Jurkat, Clone E6-1 (cell line): ENCODE measurements at places on chromosomes 2 and 18.

- DNase-seq: peak; percentile 55
These were observed 9.4 kb downstream of the KHK start for GRCh38 chr2:27095745-27096651.

- DNase-seq: no peak
These were observed 33.1 kb downstream of the IRS1 start for GRCh38 chr2:226766352-226767055.

DNA sequence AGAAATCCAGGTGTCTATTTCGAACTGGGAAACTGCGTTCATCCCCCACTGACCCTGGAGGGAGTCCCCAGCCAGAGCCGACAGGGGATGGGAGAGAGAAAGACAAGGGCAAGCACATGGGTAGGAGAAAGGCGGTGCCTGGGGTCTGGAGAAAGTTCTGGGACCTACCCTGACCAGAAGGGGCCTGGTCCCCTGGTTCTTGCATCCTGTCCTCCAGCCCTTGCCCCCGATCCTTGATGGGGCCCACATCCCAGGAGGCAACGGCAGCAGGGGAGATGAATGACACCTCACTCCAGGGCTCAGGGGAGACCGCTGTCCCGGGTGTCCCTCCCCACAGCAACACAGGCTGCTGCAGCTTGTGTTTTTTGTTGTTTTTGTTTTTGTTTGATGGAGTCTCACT, 4.9 kb downstream of the ADCY3 start:
- no peak for DNase-seq

- DNase-seq: no peak
These were observed 5.7 kb downstream of the LCT start for GRCh38 chr2:135831180-135831812.

GRCh38 chr2:79702905-79703304, 190.1 kb downstream of the CTNNA2 start:
- no peak for DNase-seq

- no peak for DNase-seq
These were observed 72.3 kb upstream of the RAB12 start for GRCh38 chr18:8536922-8537321.
